ENCODE measurements at places on chromosomes 13 and 19.

GRCh38 chr13:59743195-59743594 lies 420.5 kb downstream of the DIAPH3 start:
- no peak for DNase-seq

DNA sequence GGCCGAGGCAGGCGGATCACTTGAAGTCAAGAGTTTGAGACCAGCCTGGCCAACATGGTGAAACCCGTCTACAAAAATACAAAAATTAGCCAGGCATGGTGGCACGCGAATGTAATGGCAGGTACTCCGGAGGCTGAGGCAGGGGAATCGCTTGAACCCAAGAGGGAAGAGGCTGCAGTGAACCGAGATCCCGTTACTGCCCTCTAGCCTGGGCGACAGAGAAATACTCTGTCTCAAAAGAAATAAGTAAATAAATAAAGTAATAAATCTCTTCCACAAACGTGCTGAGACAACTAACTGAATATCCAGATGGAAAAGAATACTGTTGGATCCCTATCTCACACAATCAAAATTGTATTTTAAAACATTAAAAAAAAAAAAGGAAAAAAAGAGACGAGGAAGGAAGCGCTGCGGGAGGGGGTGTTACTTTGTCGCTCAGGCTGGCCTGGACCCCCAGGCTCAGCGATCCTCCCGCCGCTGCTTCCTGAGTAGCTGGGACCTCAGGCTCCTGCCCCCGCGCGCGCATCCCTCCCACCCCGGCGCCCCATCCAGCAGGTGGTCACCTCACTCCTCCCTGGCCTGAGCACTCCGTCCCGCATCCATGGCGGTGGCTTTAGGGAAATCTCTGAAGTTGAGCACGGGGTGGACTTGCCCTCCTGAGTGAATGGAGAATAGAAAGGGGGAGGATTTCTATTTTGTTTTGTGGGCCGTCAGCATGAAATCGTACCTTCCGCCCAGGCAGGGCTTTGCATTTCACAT lies 628 bp upstream of the ZNF813 start:
- no peak for DNase-seq

GRCh38 chr13:52449331-52450011 lies 963 bp downstream of the VPS36 start:
- DNase-seq, result no peak

DNA sequence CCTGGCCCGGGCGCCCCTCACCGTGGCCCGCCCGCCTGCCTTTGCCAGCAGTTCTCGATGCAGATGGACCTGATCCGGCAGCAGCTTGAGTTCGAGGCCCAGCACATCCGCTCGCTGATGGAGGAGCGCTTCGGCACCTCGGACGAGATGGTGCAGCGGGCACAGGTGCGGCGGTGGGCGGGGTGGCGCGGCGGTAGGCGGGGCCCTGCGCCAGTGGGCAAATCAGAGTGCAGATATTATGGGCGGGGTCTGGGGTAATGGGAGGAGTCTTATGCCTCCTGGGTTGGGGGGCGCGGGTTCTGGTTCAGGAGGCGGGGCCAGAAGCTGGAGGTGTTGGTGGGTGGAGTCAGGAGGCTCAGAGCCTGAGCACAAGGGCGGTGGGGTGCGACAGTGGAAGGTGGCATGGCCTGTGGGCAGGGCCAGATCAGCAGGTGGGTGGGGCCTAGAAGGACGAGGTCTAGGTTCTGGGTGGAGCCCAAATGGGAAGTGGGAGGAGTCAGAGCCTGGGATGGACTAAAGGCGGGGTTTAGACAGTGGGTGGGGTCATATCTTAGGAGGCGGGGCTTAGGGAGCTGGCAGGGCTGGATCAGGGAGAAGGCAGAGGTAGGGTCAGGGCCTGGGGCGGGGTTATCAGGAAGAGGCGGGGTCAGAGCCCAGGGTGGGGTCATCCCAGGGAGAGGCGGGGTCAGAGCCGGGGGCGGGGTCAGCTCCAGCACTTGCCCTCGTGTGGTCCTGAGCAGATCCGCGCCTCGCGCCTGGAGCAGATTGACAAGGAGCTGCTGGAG lies 5.6 kb downstream of the APC2 start:
- peak; percentile 38 for DNase-seq

- no peak for DNase-seq
These were observed 6.9 kb upstream of the GMIP start for GRCh38 chr19:19650331-19650730.

Measured in ACHN (cell line).